ENCODE measurements at places on chromosomes 16 and 17.

DNA sequence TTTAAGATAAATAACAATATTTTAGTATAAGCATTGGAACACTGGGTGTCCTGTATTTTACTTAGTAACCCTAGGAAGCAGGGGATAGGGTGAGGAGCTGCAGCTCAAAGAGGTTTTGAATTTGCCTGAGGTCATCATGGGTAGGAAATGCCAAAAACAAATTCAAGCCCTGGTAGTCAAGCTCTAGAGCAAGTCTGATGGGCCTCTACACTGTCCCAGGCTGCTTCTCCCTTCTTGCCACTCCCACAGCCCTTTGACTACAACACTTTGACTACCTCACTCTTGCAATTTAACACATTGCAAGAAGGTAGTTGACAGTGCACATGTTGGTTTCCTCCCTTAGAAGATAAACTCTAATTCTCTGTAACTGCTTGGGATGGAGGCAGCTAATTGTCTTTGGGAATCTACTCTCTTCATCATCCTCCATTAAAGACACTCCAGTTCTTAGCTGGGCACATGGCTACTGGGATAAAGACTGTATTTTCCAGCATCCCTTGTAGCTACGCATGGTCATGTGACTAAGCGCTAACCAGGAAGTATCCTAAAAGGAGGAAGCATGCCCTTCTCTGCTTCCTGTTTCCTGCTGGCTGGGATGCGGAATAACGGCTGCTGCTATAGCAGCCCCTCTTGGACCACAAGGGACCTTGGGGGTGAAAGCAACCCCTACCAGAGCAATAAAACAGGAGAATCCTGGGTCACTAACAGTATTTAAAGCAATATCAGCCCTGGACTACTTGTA is 30.7 kb upstream of the SSTR2 start:
- no peak for DNase-seq

DNA sequence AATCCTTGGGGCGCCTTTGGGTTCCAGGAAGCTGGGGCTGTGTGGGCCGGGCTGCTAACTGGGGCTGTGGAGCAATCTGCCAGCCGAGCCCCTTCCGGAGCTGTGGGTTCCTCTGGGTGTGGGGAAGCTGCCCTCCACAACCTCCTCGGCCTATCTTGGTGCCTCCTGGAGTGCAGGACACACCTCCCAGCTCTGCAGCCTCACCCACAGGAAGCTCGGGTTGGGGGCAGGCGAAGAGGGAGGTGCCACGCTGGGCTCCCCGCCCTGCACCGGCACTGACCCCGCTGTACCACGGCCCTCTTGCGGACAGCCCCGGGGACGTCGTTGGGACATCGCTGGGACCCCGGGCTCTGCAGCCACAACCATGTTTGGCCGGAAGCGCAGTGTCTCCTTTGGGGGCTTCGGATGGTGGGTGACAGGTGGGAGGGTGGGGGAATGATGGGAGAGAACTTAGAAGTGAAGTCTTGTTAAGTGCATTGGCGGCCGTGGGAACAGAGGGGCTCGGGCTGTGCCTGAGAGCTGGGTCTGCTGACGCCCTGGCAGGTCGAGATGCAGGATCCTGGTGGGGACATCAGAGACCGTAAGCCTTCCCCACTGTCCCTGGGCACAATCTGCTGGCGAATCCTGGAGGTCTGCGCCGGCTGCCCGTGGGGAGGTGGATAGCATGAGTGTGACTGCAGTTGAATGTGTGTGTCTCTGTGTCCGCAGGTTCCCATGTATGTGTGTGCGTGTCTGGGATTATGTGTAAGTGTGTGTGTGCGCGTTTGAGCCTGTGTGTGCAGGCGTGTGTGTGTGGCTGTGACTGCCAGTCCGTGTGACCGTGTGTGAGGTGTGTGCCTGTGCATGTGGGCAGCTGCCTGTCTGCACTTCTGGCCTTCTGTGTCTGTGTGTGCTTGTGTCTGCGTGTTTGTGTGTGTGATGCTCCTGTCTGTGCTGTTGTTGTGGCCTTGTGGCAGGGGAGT is at the start of gene RAP1GAP2:
TSS of gene RAP1GAP2 (plus strand) at position 275 of the 962 bp plus-strand sequence. CDS start at position 365, 90 bp downstream.
- no peak for DNase-seq

- DNase-seq: no peak
Observed at GRCh38 chr16:65671071-65671470, 549.2 kb upstream of the CDH11 start.

DNA sequence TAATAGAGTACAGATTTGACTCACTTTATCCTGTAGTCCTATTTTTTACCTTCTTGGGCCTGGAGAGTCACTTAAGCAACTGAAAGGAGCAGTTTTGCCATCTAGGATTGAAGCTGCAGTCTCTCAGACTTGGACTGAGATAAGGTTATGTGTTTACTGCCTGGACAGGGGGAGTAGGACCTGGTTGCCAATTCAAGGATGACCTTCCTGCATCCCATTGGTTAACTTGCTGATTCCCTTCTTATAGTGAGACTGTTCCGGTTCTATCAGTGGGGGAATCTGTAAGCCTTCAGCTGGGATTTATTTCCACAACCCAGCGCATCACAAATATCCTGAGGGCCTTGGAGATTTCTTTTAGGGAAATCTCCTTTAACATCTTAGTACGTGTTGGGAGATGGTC is 2.9 kb downstream of the UBN1 start:
- DNase-seq: no peak

DNA sequence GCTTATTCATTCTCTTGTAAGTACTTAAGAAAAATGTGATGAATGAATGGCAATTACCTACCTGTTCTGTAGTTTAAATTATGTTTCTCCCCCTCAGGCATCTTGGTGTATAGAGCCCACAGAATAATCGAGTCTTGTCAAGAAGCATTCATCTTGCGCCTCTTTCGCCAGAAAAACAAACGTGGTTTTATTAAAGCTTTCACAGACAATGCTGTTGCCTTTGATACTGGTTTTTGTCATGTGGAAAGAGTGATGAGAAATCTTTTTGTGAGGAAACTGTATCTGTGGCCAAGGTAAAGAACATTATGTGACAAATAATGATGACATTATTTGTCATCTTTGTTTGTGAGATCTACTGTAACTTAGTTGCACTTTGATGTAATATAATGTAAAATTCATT is 6.5 kb downstream of the ERCC4 start:
- no peak for DNase-seq

DNA sequence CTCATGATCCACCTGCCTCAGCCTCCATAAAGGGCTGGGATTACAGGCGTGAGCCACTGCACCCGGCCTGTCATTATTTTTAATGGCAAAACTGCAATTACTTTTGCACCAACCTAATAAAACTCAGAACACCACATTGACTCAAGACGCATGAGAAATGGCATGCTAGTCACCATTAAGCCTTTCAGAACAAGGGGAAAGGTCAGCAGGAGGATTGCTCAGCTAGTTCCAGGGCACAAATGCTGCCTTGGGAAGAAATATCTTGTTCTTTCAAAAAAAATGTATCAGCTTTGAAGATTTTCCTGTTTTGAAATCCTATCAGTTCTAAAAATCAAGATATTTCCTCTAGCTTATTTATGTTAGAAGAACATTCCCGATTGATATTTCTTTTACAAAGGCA is 32.4 kb upstream of the CDYL2 start:
- DNase-seq: no peak

DNA sequence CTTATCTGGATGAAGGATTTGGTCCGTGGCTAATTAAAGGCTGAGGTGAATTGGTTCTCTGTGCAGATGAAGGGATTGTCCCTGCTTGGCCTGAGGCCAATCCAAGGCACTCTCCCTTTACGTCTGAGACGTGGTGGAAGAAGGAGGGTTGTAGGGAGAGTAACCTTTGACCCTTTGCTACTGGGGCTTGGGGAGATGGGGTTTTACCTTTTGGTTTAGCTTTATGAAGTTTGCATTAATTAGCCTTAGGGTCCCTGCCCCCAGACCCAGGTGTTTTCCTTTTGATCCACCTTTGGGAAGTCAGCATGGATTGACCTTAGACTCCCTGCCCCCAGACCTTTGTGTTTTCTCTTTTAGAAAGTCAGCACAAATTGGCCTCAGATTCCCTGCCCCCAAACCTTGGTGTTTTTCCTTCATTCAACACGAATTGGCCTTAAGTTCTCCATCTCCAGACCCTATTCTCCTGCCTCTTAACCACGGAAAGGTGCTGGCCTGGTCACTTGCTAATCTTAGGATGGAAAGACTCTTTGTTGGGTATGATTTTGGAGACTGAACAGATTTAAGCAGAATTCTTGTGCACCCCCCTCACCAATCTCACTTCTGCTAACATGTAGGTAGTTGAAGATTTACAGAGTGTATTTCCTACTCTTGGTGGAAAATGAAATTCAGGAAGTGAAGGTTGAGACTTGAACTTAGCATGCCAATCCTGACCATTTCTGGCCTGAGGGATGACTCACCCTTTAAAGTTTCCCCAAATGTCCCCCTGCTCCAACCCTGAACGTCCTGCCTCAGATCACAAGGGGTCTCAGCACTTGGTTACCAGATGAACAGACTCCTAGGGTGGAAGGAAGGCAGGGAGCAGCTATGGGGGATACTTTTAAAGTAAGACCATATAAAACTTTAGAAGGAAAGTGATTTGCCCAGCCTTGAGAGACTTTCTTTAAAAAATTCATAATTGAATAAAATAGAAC is 23.1 kb upstream of the MMD start:
- peak; percentile 56 for DNase-seq

DNA sequence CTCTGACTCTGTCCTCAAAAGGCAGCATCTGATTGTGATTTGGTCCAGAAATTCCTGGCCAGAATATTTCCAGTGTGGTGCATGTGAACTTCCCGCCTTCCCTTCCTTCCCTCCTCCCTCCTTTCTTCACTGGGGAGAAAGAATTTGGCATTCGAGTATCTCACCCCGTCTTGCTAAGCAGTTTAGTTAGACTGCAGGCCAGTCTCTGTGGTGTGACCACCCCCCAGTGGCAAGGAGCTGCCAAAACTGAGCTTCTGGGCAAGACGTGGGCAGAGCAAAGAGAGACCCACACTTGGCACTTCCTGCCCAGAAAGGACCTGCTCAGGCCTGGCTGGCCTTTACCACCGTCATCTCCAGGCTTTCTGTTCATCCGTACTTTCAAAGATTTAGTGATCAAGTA is 36.4 kb downstream of the SNX20 start:
- peak; percentile 23 for DNase-seq

Measured in fibroblast of pulmonary artery (primary cell).